Stimulated activated CD8-positive, alpha-beta memory T cell treated with anti-CD3 and anti-CD28 coated beads, Interleukin-4, amount 100 ng/mL, for 4 hours (primary cell): ENCODE measurements at places on chromosomes 4 and X.

- DNase-seq, result no peak
Measured at GRCh38 chrX:9700555-9700954, 65.1 kb downstream of the GPR143 start.

GRCh38 chr4:4969298-4969697 is 50.0 kb downstream of the CYTL1 start:
- no peak for DNase-seq

- DNase-seq, result peak; percentile 19
Measured at GRCh38 chr4:1809754-1810502, 16.8 kb downstream of the FGFR3 start.

GRCh38 chr4:26858035-26858918 is 2.4 kb upstream of the STIM2 start:
- DNase-seq, result no peak

- no peak for DNase-seq
Measured at GRCh38 chr4:184731056-184731455, 2.8 kb downstream of the CENPU start.

DNA sequence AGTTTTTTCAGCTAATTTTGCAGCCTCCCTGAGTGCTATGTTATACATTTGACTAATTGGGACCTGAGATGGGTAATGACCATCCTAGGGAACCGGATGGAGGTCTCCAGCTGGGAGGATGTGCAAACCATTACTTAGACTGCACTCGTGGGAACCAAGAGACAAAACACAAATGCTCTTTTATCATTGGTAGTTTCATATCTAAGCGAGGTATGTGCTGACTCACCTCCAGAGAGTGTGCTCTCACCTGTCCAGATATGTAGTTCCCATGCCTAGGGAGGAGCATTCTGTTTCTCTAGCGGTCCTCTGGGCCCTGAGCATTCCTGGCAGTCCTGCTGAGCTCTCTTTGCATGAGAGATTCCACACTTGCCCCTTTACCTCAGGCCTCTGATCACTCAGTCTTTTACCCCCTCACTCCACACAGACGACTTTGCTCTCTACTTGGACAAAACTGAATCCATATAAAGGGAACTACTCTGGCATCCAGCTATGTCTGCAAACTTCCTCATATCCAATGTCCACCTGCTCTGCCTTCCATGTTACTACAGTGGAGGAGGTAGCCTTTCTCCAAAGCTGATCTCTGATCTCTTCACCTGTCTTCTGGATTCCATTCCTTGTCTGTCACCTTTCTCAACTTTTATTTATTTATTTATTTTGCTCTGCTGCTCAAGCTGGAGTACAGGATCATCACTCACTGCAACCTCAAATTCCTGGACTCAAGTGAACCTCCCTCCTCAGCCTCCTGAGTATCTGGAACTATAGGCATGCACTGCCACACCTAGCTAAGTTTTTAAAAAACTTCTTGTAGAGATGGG is 88.4 kb downstream of the LRP2BP start:
- DNase-seq, result no peak

- DNase-seq, result no peak
Measured at GRCh38 chrX:105167233-105167632, 53.3 kb downstream of the TEX13A start.

GRCh38 chr4:183288955-183289354 is 31.1 kb downstream of the CLDN22 start:
- no peak for DNase-seq

- DNase-seq, result no peak
Measured at GRCh38 chrX:63930140-63930539, 145.1 kb upstream of the ARHGEF9 start.

DNA sequence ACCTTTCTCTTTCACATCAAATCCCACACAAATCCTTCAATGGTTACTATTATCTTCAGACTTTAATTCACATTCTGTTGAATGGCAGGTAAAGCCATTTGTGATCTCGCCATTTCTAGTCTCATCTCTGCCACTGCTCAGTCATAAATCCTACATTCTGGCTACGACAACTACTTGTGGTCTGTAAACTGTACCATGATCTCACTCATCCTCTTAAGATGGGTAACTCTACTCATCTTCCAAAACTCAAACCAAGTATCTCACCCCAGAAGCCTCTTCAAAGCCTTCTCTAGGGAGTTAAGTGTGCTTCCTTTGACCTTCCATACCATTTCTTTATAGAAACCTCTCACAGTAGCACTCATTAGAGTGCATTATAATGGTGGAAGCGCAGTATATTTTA is 101.8 kb downstream of the NEK1 start:
- no peak for DNase-seq

DNA sequence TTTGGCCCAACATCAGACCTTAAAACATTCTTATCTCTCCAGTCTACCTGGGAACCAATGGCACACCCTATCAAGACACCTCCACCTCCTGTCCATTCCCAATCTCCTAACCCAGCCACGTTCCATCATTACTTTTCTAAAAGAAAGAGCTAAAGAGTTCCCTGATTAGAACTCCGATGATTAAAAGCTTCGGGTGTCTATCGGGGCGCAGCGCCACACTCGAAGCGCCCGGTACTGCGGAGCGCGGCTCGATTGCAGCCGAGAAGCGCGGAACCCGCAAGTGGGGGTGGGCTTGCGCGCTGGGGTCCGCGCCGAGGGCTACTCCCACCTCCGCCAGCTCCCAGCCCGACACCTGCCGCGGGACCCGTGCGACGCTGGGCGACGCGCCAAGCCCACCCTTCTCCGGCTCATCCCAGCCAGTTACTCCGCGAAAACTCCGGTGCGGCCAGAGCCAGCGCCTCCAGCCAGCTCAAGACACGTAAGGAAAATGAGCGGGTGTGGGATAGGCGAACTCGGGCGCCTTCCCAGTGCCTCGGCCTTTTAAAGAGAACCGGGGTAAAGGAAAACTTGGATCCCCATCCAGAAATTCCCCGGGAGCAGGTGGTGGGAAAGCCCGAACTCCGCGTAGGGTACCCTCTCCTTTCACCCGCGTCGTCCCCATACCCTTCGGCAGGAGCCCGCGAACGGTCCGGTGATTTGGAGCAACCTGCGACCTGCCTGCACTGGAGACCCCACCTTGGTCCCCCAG is 593 bp downstream of the NPY1R start:
- no peak for DNase-seq

- DNase-seq, result no peak
Measured at GRCh38 chr4:168096407-168096784, 4.1 kb downstream of the ANXA10 start.

- DNase-seq, result no peak
Measured at GRCh38 chr4:151527699-151528098, 118.7 kb downstream of the FHIP1A start.

DNA sequence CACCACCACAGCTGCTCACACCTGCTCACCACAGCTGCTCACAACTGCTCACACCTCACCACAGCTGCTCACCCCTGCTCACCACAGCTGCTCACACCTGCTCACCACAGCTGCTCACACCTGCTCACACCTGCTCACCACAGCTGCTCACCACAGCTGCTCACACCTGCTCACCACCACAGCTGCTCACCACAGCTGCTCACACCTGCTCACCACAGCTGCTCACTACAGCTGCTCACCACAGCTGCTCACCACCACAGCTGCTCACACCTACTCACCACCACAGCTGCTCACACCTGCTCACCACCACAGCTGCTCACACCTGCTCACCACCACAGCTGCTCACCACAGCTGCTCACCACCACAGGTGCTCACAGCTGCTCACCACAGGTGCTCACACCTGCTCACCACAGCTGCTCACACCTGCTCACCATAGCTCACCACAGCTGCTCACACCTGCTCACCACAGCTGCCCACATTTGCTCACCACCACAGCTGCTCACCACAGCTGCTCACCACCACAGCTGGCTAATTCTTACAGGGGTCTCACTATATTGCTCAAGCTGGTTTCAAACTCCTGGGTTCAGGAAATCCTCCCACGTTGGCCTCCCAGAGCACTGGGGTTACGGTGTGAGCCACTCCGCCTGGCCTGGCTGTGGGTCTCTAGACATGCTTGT is 30.4 kb upstream of the CPLX1 start:
- DNase-seq, result no peak

DNA sequence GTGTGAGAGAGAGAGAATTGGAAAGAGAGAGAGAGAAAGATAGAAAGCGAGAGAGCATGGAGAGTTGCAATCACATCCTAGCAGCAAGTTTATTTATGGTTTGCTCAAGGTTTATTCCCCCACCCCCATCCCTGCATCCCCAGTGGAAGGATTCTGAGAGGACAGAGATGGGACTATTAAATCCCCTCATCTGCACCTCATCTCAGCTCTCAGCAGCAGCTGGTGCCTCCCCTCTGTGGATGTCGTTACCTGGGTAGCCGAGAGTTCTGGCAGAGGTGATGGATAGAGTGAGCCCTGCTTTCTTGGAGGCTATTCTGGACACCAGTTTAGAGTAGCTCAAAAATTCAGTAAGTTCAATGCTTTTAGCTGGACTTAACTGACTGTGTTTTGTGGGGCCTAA is 132.0 kb upstream of the RAI2 start:
- no peak for DNase-seq

- no peak for DNase-seq
Measured at GRCh38 chr4:127782025-127782274, 172 bp upstream of the HSPA4L start.

GRCh38 chr4:20084488-20084887 is 167.2 kb upstream of the SLIT2 start:
- DNase-seq, result no peak

GRCh38 chrX:13778916-13779315 is 38.0 kb downstream of the GPM6B start:
- DNase-seq, result no peak

DNA sequence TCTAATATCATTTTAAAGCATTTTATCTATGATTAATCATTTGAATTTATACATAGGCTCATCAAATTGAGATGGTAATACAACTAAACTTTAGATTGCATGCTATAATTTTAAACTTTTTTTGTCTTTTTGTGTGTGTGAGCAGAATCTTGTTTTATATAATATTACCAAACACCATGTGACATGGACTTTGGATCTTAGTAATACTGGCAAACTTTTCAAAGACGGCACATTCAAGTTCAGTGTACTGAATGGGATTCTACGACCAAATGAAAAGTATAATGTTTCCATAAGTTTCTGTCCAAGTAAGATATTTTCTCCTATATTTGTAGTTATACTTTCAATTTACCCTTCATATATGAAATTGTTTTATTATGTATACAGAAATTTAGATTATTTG is 116.0 kb downstream of the CFAP47 start:
- no peak for DNase-seq

DNA sequence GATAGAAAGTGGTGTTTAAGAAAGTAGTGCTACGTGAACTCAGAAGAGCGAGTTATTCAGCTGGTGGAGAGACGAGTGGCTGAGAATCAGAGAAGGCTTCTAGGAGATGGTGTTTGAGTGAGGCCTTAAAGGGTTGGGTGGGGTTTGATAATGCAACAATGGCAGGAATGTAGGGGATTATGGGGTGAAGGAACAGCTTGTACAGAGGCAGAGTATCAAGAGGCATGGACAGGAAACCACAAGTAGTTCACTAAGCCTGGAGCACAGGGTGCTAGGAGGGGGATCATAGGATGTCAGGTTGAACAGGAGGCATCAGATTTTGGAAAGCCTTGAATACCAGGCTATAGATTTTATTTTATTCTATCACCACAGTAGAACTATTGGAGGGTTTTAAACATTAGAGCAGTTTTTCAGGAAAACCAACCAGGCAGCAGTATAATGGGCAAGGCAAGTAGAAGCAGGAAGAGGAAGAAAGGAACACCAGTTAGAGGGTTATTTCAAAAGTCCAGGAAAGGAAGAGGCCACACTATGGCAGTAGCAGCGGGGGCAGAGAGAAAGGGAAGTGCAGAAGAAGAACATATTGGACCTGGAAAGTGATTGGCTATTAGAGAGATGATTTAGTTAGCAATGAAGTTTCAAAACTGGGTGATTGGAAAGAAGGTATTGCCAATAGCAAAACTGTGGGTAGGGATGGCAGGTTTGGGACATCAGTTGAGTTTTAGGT is 99.2 kb downstream of the DOCK11 start:
- DNase-seq, result no peak

- no peak for DNase-seq
Measured at GRCh38 chrX:11655282-11656015, 10.3 kb downstream of the ARHGAP6 start.

DNA sequence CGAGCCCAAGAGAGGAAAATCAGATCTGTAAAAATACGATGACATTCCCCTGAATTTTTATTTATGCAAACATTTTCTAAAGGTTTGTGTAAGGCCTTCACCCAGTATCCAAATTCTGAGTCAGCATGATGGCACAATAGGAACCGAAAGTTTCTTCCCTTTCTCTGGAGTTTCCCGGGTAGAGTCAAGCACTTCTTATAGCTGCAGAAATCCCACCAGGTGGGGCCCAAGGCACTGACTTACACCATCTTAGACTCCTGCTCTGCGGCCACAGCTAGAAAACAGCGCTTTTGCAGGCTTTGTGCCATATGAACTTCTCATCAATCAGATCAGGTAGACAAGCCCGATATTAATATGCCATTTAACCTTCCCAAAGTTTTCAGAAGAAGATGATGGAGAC is 13.4 kb downstream of the LEF1 start:
- no peak for DNase-seq

- DNase-seq, result no peak
Measured at GRCh38 chr4:69032847-69033638, 63.2 kb upstream of the UGT2B7 start.

DNA sequence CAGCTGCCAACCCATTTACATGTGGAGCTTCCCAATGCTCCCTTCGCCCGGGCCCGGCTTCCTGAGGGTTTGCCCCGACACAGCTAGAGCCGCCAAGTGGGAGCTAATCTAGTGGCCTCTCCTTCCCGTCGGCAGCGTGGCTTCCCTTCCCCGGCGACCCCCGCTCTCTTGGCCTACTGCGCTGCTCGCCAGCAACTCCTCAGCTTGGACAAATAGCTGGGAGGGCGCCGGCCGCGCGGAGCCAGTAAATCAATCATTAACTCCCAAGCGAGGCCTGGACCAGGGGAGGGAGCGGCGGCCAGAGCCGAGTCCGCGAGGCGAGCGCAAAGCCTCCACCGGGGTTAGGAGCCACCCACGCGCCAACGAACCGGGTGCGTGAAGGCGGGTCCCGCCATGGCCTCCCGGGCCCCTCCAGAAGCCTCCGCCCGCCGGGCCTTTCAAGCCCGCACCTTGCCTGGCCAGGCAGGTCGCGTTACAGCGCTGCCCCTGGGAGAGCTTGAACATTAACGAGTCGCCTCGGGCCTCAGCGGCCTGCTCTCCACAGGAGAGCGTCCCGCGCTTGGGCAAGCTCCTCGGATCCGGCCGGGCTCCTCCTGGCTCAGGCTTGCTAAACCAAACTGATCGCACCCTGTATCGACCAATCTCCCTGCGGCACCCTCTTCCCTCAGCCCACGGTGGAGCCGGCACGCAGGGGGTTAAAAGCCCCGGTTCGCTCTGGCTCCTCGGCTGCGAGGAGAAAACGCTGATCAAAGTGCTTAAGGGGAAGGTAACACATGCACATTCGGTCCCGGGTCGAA is 10.6 kb upstream of the BCOR start:
- DNase-seq, result no peak
